ENCODE measurements at places on chromosomes 3 and 15. TPM values are rescaled to one million over a fixed set of nuclear protein-coding genes. Genes with fewer than 3 reads are reported as not detected.

BUB1B gene
- 2.2 TPM for total RNA-seq

DISP2 gene
- total RNA-seq: 0.36 TPM

CSPG5 gene
- total RNA-seq: under 0.01 TPM

CFAP100 gene
- not detected for total RNA-seq

RASL12 gene
- 0.36 TPM for total RNA-seq

DNA sequence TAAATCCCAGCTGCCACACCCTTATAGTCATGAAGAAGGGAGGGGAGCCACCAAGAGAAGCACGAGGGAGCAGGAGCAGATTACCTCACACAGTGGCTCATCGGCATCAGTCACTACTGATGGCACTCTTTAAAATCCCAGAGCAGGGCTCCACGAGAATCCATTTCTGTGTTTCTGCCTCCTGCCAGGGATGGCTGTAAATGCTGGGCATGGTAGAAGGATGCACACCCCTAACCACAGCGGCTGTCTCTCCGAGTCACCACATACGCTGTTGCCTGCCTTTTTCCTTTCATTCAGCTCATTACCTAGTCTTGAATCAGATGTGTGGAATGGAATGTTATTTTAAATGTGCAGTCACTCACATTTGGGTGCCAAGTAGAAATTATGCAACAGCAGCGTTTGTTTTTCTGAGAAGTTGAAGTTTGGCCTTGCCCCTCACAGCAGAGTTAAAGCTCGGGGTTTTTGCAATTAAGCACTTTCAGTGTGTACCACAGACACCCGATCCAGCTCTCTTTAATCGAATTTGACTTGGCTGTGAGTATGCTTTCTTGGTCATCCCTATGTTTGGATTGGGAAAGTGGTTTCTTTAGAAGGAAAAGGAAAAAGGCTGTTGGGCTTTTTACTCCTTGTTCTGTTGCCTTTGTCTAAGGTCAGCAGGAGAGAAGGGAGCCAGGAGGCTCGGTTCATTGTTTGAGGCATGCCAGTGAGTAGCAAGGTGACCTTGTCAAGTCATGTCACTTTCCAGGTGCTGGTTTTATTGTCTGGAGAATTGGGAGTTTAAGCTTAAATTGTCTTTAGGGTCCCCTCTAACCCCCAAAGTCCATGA is 284.2 kb upstream of the TPM1 start:
- H3K27ac ChIP-seq: peak overlapping the region; percentile 88
- no peaks in the 10 kb centered on the region for H3K27me3 ChIP-seq
- peaks cover 32% of the 10 kb centered on the region for H3K4me1 ChIP-seq
- peak overlapping the region; percentile 38 for H3K4me3 ChIP-seq
- peaks cover 14% of the 10 kb centered on the region for H3K36me3 ChIP-seq
- DNase-seq: peak; percentile 92

DNA sequence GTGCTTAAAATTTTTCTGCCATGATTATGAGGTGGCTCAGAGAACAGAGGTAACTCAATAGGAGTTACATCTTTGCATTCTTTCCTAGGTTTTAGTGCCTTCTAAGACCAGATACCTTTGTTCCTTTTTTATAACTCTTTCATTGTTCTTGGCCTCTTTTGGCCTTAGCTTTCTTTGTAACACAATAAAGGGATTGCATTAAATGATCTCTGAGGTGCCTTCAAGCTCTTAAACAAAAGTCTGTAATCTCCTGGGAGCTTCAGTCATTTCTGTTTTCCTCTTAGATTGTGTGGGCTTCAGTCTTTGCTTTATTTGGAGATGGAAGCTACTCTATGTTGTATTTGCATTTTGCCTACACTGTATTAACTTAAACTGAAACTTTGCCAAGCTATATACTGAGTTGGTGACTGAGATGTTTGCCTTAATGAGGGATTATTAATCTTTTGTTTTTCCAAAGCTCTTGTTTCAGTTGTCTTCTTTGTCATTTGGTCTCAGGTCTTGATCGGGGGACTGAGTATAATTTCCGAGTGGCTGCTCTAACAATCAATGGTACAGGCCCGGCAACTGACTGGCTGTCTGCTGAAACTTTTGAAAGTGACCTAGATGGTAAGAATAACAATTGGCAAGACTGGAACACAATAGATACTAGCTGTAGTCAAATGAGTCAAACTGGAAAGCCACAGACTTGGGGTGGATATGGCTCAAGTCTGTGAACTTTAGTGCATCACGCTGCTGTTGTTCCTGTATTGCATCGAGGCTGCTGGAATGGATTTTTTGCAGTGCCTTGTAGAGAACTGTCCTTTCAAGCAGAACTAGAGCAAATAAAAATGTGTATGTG is 110.3 kb downstream of the HCN4 start:
- no peak overlapping the region for H3K27ac ChIP-seq
- H3K36me3 ChIP-seq: no peaks in the 10 kb centered on the region
- H3K4me1 ChIP-seq: no peaks in the 10 kb centered on the region
- H3K4me3 ChIP-seq: no peak overlapping the region
- DNase-seq: no peak
- no peaks in the 10 kb centered on the region for H3K27me3 ChIP-seq

GRCh38 chr3:168858327-168858726 is 762.6 kb upstream of the GOLIM4 start:
- H3K4me1 ChIP-seq: no peaks in the 10 kb centered on the region
- no peaks in the 10 kb centered on the region for H3K36me3 ChIP-seq
- no peak overlapping the region for H3K4me3 ChIP-seq
- DNase-seq: no peak
- H3K27ac ChIP-seq: no peak overlapping the region

- no peaks in the 10 kb centered on the region for H3K27me3 ChIP-seq
- DNase-seq: peak; percentile 75
- peak overlapping the region; percentile 49 for H3K27ac ChIP-seq
- H3K4me1 ChIP-seq: peaks cover 25% of the 10 kb centered on the region
- H3K4me3 ChIP-seq: peak overlapping the region; percentile 73
Observed at GRCh38 chr15:84657748-84658079, 285 bp downstream of the NMB start.

- no peaks in the 10 kb centered on the region for H3K27me3 ChIP-seq
- no peaks in the 10 kb centered on the region for H3K36me3 ChIP-seq
- H3K4me3 ChIP-seq: no peak overlapping the region
- no peak overlapping the region for H3K27ac ChIP-seq
- H3K4me1 ChIP-seq: no peaks in the 10 kb centered on the region
Observed at GRCh38 chr3:24401090-24401810, 93.4 kb downstream of the THRB start.

GRCh38 chr3:124064050-124064449 is 72.1 kb upstream of the ROPN1 start:
- no peaks in the 10 kb centered on the region for H3K4me1 ChIP-seq
- no peak for DNase-seq
- H3K27me3 ChIP-seq: peaks cover 12% of the 10 kb centered on the region
- H3K36me3 ChIP-seq: no peaks in the 10 kb centered on the region
- H3K4me3 ChIP-seq: no peak overlapping the region

- H3K4me1 ChIP-seq: no peaks in the 10 kb centered on the region
- H3K27ac ChIP-seq: no peak overlapping the region
- no peak for DNase-seq
- H3K4me3 ChIP-seq: no peak overlapping the region
- no peaks in the 10 kb centered on the region for H3K36me3 ChIP-seq
- H3K27me3 ChIP-seq: no peaks in the 10 kb centered on the region
Observed at GRCh38 chr3:41854956-41855355, 106.9 kb downstream of the ULK4 start.

- no peak overlapping the region for H3K27ac ChIP-seq
- H3K27me3 ChIP-seq: no peaks in the 10 kb centered on the region
- H3K4me1 ChIP-seq: no peaks in the 10 kb centered on the region
- peaks cover 37% of the 10 kb centered on the region for H3K36me3 ChIP-seq
- no peak overlapping the region for H3K4me3 ChIP-seq
Observed at GRCh38 chr15:51924156-51925068, 47.2 kb downstream of the LEO1 start.

- no peaks in the 10 kb centered on the region for H3K4me1 ChIP-seq
- peak; percentile 82 for DNase-seq
- H3K36me3 ChIP-seq: no peaks in the 10 kb centered on the region
- H3K27ac ChIP-seq: no peak overlapping the region
- peaks cover 6% of the 10 kb centered on the region for H3K27me3 ChIP-seq
Observed at GRCh38 chr15:73781038-73781925, 28.1 kb upstream of the INSYN1 start.
